NCI-H510A (cell line): ENCODE measurements at places on chromosomes 5 and 9.

DNA sequence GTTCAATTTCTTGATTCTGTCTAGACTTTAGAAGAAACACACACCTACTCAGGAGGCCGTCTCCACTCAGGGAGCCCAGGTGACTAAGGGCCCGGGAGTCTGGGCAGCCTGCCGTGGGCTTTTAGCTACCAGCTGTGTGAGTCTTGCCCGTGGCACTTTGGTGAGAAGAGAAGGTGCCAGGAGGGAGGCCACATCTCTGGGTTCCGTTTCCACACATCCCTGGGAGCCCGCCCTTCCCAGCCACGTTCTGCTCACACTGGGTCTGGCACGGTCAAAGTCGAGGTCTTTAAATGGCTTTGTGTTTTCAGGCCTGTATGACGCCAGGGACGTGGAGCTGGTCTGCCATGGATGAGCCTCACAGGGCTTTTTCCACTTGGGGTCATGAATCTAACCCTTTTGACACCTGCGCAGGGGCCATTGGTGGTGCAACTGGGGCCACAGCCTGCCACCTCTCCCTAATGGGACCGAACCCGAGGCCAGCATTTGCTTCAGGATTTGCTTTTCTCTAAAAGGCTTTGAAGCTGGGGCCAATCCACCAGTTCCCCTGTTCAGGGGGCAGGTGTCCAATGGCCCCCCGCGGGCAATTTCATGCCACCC, 17.2 kb upstream of the FCN2 start:
- DNase-seq, result no peak

DNA sequence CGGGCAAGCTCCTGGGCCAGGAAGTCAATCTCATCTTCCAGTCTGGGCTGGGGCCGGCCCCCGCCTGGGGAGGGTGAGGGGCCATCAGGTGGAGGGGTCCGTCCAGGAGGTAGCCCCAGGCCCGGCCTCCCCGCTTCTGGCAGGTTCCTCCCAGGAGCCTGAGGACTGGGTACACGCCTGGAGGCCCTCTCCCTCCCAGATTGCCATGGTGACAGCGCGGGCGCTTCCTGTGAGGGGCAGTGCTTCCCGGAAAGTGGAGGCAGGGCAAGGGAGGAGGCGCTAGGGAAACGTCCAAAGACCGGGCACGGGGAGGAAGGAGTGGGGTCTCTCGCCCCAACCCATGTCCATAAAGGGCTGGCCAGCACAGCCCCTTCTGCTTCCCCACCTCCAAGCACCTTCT, 4.9 kb downstream of the NPDC1 start:
- no peak for DNase-seq

GRCh38 chr5:90233476-90233875, 176.1 kb downstream of the CETN3 start:
- DNase-seq, result no peak

- DNase-seq, result no peak
Observed at GRCh38 chr9:1383899-1384455, 333.8 kb downstream of the DMRT2 start.

- no peak for DNase-seq
Observed at GRCh38 chr5:69276422-69277174, 41.9 kb downstream of the CDK7 start.

GRCh38 chr9:79574136-79574535, 2.4 kb downstream of the TLE4 start:
- no peak for DNase-seq

DNA sequence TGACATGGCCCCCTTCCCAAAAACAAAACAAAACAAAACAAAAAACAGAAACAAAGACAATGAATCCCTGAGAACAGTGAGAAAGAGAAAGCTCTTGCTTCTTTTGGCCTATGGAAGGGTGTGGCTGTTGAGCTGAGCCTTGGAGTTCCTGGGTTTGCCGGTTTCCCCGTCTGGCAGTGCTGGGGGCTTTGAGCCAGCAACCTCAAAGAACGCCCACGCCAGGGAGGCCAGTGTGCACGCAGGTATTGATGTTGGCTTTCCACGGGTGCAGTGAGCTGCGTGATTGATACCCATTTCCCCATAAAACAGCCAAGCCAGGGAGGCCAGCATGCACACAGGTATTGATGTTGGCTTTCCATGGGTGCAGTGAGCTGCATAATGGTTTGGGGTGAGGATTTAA, 8.3 kb upstream of the LCN1 start:
- DNase-seq, result no peak

DNA sequence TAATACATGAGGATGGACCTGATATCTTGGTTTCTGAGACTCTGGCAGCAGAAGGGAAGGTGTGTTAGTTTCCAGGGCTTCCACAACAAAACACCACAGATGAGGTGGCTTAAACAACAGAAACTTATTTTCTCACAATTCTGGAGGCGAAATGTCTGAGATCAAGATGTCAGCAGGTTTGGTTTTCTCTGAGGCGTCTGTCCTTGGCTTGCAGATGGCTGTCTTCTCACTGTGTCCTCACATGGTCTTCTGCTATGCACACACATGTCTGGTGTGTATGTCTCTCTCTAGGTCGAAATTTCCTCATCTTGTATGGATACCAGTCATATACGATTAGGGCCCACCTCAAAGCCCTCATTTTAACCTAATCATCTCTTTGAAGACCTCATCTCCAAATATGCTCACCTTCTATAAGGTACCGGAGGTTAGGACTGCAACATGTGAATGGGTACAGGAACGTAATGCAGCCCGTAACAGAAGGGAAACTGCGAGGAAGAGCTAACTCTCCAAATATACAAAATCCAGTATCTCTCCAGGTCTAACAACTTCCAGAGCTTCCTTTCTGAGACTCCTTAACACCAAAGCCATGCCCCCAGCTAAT, 139.8 kb upstream of the SMARCA2 start:
- no peak for DNase-seq

GRCh38 chr5:41115281-41115680, 44.1 kb upstream of the MROH2B start:
- no peak for DNase-seq
